ENCODE measurements at places on chromosomes 4 and X.

- no peak for DNase-seq
Measured at GRCh38 chr4:7212101-7212674, 19.9 kb downstream of the SORCS2 start.

DNA sequence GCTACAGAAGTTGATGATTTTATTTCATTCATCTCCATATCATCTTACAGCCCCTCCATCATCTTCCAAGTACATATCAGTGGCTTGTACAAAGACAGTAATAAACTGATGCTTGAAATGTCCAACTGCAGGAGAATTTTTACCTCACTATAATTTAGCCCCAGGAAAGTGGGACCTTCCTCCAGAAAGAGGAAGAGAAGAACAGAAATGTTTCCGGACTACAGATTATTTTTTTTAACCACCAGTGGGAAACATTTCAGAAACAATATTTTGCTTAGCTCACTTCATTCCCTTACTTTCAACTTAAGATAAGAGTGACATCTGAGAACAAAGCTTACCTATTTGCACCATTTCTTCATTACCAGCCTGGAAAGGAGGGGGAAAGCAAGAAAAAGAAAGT is 2.0 kb downstream of the ADAMTS3 start:
- no peak for DNase-seq

DNA sequence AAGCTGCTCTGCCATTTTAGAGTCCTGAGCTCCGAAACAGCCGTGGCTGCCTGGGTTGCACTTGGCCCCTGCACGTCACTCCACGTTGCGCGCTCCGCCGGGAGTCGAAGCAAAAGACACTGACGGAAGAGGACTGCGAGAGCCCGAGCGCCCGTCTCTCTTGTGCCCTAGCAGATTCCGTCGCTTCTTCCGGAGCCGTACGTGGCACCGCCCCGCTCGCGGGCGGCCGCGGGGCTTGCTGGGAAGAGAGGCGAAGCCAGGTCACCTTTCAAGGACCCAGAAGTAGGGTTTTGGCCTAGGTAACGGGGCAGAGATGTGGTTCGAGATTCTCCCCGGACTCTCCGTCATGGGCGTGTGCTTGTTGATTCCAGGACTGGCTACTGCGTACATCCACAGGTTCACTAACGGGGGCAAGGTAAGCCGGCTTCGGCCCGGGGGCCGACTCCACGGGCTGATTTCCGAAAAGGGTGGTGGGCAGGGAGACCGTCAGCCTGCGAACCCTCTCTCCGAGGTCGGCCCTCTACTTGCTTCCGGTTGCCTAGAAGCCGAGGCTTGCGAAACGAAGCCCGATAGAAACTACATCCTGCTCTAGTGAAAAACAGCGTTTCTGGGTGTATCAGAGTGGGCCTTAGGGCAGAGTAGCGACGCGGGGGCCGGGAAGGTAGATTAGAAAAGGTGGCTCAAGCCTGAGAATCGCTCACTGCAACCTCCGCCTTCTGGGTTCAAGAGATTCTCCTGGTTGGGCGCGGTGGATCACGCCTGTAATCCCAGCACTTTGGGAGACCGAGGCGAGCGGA is at the start of the genes NDUFA1 and RNF113A:
TSS of gene NDUFA1 (plus strand) at position 234 of the 797 bp plus-strand sequence. CDS start at position 314, 80 bp downstream.
TSS of gene RNF113A (minus strand) at position 135 of the 797 bp plus-strand sequence. CDS start at position 15, 120 bp downstream.
- peak; percentile 74 for DNase-seq

DNA sequence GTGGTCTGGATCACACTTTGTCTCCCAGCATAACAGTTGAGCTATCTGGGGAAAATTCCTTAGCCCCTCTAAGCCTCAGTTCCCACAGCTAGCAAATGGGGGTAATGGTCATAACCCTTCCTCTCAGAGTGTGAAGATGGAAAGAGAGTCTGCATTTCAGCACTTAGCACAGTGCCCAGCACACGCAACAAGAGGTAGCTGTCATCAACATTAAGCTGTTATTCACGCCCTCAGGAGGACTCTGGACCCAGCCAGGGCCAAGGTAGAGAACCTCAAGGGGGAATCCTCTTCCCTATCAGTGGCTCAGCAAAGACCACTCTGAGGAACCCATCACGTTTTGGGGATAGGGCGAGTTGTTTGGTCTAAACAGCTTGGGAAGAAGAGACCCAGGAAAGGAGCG is 258.6 kb downstream of the FBXW7 start:
- no peak for DNase-seq

GRCh38 chr4:7127576-7127975 is 59.7 kb upstream of the GRPEL1 start:
- DNase-seq: no peak

DNA sequence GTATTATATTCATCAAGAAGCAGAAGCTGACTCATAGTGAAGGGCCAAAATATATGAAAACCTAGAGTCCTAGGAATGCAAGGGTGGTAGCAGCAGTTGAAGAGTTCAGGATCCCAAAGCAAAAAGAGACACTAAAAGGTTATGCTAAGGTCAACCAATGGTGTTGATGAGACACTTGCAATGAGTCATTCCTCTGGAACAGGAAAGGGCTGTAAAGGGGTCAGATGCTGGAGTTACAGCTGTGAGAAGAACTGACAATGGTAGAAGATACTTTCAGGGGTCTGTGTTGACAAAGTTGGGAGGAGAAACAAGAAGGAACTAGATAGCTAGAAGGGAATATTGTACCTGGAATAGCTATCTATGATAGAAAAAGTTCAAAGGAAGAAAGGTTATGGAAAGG is 47.5 kb downstream of the ZGRF1 start:
- DNase-seq: no peak

DNA sequence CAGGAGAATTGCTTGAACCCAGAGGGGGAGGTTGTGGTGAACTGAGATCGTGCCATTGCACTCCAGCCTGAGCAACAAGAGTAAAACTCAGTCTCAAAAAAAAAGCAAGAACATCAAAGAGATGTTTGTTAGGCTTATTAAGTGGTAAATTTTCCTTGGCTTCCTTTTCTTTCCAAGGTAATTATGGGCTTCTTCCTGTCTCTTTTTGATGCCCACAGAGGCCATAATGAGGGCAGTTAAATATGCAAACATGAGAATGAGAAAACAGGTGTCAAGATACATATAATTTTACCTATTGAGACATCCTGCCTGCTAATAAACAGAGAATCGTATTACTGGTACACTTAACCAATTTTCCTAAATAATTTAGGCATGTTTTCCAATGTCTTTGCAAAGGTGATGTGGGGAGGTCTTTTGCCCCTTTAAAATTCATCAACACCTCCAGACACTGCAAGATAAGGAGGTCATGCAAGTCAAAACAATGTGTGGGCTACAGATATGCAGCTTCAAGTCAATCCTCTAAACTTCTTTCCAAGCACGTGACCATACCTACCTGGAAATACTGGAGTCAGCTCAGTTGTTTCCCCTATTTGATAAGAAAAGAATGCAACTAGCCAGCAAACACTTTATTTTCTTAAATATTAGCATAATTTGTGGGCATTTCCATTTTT is 2.7 kb downstream of the SLC39A8 start:
- DNase-seq: no peak

- DNase-seq: no peak
Measured at GRCh38 chrX:44474410-44474809, 68.2 kb downstream of the FUNDC1 start.

DNA sequence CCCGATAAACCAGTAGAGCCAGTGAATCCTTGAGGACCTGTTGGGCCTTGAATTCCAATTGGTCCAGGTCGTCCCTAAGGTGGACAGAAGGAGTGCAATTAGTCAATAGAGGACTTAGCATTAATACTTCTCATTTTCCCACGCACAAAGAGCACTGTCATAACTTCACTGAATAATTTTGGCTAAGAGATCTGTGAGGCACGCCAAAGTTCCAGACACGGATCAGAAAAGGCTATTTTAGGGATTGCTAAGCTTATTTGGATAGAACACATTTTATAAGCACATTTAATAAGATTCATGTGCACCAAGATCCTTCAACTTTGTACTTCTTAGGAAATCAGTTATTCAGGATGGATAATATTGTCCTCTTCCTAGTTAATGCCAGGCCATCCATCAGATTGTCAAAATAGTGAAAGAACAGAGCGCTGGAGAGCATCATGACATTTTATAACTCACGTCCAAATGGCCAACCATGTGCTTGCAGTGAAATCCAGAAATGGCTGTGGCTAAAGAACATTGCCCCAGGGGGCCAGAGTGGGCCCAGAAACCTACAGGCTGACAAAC is 129.8 kb downstream of the ATG4A start:
- DNase-seq: no peak

GRCh38 chrX:44698357-44698756 is 145.5 kb upstream of the DUSP21 start:
- DNase-seq: no peak

- DNase-seq: no peak
Measured at GRCh38 chrX:71082124-71082647, 13.5 kb upstream of the FOXO4 start.

DNA sequence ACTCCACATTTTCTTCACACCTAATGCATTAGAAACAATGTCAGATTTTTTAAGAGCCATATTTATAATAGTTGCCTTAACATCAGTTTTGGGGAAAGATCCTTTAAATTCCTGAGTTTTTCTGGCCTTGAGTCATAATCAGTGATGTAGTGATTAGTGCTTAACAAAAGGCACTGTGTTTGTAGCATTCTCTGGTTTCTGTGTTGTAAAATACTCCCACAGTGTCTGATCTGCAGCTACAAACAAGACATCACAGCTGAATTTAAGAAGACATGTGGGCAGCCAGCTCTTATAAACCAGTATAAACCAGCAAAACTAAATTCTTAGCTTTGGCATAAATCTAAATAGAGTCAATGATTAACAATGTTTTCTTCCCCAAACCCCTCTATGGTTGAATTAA is 233.8 kb downstream of the FSTL5 start:
- DNase-seq: no peak

DNA sequence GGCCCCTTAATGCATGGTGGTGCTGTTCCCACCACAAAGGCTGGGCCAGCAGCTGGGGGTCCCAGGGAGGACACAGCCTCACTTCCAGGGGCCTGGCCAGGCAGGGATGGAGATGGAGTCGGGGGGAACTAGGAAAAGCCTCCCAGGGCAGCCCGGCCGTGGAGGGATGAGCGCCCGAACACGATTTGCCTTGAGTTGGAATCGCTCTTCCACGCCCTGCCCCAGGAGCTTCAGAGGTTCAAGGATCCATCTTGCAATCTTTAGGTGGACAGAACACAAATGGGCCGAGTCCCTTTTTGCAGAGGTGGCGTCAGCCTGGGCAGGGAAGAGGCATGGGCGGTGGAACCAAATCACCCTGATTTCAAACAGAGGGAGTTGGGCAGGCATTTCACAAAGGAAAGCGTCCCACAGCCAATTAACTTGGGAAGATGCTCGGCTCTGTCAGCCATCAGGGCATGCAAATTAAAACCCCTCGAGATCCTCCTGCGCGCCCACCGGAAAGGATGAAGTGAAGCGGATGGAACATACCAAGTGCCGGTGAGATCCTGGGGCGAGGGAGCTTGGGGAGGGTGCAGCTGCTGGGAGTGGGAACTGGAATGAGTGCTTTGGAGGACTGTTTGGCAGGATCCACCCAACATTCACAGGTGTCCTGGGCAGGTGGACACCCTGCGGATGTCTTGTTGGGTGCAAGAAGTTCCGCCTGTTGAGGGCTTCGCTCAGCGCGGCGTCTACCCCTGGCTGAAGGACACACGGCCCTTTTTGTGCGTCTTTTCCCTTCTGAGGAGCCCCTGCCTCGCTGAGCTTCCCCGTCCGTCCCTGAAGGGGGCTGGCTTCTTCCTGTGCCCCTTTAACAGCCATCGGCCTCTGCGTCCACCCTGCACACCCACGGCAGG is 75.7 kb downstream of the HTRA3 start:
- DNase-seq: no peak

DNA sequence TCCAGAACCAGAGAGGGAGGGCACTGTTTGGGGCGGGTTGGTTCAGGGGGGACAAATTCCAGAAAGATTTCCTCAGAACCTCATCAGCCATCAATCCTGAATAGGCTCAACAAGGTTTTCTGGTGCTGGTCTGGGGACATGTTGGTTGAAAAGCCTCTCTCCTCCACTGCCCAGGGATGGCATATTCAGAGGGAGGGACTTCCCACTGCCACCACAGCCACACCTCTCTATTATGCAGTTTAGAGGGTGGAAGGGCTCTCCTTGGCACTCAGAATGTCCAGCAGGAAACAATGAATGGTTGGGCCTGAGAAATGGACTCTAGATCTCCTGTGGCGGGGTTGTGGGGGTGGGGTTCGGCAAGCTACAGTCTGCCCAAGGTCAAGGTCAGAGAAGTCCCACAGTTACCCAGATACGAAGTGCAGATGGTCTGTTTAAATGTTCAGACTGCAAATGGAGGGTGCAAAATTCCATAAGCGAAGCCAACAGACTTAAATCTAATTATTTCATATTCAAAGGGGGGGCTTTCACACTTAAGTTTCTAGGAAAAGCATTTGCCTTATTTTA is 70.7 kb downstream of the LEF1 start:
- no peak for DNase-seq

- no peak for DNase-seq
Measured at GRCh38 chrX:63961964-63962363, 176.9 kb upstream of the ARHGEF9 start.

DNA sequence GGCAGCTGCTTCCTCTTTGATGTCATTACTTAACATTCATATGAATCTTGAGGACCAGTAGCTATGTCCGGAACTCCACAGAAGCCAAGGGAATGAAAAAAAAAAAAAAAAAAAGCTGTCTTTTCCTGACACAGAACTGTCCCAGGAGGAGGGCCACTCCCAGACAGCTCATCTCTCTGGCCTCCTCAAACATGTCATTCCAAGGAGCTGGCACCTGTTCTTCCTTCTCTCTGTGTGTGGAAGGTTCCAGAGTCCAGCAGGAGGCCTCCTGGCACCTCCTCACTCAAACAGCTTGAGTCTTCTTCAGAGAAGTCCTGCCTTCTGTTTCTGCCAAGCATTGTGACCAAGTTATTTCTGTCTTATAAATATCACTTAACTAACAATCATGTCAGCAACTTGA is 458.5 kb downstream of the AFF2 start:
- DNase-seq: no peak

GRCh38 chrX:48520976-48521352 is 644 bp upstream of the EBP start:
- DNase-seq: no peak

DNA sequence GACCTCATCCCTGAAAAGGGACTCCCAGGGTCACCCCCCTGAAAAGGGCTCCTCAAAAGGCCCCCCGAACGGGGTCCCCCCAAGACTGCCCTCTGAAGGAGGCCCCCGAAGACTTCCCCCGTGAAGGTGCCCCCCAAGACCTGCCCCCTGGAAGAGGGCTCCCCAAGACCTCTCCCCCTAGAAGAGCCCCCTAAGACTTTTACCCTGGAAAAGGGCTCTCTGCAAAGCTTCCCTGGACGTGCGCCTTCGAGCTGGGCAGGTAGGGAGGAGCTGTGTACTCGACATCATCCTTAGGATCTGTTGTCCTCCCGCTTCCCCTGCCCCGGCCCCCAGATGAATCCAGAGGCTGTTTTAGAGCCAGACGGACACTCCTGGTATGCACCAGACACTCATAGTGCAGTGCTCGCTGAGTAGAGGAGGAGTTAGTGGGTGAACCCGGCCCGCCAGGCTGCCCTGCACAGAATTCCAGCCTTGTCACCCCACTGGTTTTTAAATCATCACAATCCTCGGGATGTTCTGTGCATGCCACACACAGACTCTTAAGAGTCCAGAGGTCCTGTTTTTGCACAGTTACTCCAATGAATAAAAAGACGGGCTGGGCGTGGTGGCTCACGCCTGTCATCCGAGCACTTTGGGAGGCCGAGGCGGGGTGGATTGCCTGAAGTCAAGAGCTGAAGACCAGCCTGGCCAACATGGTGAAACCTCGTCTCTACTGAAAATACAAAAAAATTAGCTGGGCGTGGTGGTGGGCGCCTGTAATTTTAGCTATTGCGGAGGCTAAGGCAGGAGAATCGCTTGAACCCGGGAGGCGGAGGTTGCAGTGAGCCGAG is 5.7 kb upstream of the SLC25A6 start:
- DNase-seq: no peak

GRCh38 chrX:140434347-140434746 is 70.5 kb downstream of the SOX3 start:
- DNase-seq: no peak

Measured in NCI-H187 treated with DMSO at 0.1 percent for 48 hours (cell line).